Stromal cell of bone marrow (primary cell): ENCODE measurements at places on chromosomes 5 and 9.

- DNase-seq, result no peak
Measured at GRCh38 chr9:125536167-125536772, 170.7 kb downstream of the MAPKAP1 start.

DNA sequence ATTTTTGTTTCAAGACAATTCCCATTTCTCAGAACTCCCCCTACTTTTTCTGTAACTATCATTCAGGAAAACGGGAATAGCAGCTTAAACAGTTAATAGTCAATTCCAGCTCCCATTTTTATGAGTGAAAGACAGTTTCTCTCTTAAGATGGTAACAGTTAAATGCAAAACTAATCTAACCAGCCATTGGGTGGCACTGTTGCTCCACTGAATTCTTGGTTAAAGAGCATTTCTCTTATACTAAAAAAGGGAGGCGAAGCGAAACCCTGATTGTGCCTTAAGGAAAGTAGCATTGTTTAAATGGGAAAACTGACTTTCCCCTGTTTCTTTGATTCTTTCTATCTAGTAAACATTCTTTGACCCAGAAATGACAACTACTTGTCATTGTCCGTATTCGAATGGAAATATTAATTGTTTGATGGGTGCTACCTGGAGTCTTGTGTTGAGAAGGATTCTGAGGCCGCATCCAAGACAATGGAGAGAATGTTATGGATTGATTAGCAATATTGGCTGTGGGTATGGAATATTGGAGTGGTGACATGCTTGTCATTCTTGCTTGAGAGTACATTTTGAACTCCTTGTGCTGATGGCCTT, 507.8 kb downstream of the MAT2B start:
- DNase-seq, result peak; percentile 72

- no peak for DNase-seq
Measured at GRCh38 chr5:171623551-171624097, 162.0 kb upstream of the SMIM23 start.

DNA sequence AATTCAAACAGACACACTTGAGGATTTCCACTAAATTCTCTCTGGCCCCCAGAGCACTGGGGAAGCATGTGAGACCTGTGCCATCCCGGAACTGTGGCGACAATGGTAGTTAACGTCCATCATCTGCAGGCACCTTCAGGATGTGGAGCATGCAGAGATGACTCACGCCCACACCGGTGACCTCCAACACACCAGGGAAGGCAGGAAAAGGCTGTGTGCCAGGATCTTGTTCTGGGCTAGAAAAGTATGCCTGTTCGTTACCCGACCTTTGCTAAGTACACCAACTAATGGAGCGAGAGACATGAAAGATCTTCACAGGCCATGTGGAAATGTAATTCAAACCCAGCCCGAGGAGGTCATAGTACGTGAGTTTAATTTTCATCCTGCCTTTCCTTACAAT, 208.8 kb downstream of the MELK start:
- no peak for DNase-seq

DNA sequence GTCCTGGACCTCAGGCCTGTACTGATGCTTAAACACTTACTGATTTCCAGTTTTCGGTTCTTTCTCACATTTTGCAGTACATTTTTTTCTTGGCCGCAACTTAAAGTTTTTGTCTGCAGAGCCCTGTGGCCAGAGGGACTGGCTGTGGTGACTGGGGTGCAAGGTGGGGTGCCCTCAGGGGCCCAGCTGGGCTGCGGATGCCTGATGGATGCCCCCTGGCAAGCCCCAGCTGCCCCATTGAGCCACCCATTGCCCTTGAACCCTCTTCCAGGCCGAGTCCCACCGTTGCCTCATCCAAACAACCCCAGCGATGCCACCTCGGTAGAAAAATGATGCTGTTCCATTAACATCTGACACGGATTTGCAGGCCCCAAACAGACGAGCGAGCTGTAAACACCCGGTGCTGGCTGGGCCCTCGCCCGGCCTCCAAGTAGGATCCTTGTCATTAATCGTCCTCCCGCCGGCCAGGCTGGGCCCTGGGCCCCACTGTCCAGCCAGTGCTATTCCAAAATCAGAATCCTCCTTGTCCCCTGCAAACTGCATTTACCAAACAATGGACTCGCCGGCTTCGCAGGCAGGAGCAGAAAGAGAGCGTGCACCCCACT, 107.9 kb downstream of the PHF2 start:
- DNase-seq, result no peak

- DNase-seq, result no peak
Measured at GRCh38 chr5:160657622-160658458, 194.2 kb downstream of the ATP10B start.

DNA sequence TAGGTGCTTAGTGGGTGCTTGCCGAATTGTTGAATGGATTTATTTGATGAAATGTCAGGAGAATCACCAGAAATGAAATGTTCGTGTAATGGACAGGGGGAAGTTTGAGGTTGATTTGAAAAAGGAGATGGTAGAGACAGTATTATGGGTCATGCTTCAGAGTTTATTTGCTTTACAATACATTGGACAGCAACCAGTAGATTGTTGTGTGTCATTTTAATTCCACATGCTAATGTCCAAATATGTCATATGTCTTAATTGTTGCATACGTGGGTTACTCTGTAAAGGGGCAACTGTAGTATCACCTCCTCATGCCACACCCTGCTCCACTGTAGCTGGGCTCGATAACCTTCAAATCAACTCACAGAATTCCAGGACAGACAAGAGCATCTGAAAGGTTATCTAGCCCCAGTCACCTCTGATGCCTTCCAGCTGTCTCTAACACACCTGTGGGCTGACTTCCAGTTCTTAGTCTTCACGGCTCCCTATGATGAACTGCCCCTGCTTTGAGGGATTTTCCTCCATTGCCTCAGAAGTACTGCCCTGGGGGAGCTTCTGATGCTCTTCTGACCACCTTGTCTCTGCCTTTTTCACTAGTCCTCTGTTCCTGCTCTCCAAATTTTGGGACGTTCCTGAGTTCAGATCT, 1.7 kb downstream of the PDCD1LG2 start:
- no peak for DNase-seq

GRCh38 chr5:143514616-143515335, 111.3 kb upstream of the NR3C1 start:
- DNase-seq, result peak; percentile 92

GRCh38 chr9:6428940-6429889, 16.2 kb downstream of the UHRF2 start:
- no peak for DNase-seq

DNA sequence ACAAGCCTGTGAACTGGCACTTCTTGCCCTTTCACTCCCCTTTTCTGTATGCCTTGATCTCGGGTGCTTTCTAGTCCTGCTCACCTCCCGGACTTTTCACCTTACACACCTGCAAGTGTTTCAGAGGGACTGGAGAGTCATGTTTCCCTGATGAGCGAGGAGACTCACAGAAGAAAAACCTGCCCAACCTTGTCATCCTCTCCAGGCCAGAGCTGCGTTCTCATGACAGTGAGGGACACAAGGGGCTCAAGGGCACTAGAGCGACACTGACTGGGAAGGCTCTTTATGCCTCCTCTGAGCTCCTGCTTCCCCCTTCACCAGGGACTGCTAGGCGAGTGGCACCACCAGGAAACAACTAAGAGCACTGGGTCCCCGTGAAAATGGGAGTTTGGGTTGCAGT, 376.9 kb upstream of the RPS23 start:
- no peak for DNase-seq

DNA sequence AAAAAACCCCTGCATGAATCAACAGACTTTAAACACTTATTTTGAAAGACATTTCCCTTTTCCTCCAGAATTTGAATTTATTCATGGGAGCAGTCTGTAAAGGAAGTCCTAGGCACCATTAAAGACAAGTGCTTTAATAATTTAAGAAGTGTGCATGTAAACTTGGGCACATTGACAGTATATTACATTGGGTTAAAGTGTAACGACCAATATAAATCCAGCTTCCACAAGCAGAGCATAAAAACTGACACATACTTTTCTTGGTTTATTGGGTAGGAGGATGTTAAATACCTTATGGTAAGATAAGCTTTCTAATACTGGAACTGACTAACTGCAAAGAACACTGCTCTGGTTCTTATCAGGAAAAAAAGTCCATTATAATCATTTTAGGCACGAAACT, 1.2 kb upstream of the ENTREP1 start:
- DNase-seq, result no peak

DNA sequence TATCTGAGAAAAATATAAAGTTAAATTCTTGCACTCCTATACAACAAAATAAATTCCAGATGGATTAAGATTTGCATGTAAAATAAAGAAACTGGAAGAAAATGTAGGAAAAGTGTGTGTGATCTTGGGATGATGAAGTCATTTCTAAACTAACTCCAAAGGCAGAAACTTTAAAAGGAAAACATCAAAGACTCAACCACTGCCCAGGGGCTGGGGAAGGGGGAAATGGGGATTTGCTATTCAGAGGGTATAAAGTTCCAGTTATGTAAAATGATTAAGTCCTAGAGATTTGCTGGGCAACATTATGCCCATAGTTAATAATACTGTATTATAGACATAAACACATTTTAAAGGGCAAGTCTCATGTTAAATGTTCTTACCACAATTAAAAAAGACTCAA, 254.5 kb downstream of the DEPDC1B start:
- no peak for DNase-seq

DNA sequence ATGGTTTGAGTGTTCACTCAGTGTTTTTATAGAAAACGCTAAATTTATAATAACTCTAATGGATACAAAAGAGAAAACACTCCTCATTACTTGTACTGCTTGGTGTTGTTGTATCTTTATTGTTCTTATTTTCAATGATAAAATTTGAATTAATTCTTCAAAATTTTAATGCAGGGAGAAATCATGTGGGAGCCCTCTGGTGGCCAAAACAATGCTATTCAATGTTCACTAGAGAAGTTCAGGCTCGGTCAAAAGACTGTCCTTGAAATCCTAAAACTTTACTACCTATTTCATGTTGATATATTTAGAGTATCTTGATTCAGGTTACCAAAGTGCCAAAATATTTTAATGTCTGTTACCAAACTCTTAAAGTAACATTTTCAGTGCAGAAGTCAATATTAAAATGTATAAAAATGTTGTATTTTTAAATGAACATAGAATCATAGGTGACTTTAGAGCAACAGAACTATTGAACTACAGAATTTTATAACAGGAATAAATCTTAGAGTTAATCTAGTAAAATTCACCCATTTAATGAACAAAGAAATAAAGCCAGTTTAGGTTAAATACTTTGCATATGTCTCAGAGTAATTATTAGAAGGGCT, 1259.8 kb downstream of the PTPRD start:
- DNase-seq, result no peak

- no peak for DNase-seq
Measured at GRCh38 chr9:108468364-108468763, 387.4 kb downstream of the ACTL7B start.
